ENCODE measurements at places on chromosomes 4 and X. TPM values are rescaled to one million over a fixed set of nuclear protein-coding genes. Genes with fewer than 3 reads are reported as not detected.

DNA sequence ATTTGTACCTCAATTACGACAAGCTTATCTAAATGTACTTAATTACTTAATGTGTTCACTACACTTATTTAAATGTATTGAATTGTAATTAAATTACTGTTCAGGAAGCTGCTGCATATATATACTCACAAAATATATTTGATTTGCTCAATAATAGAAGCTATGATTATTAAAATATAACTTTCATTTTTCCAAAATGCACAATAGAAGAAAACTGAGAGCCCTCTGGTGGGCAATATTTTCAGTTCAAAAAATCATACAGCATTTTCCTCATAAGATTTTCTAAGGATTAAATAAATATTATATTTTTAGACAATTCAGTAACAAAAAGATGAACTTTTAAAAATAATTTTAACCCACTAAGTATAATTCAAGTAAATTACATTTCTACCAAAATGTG lies 217.3 kb downstream of the DKK2 start:
- H3K4me1 ChIP-seq: no peaks in the 10 kb centered on the region
- H3K27ac ChIP-seq: no peak overlapping the region
- H3K4me3 ChIP-seq: no peak overlapping the region
- H3K36me3 ChIP-seq: no peaks in the 10 kb centered on the region

DNA sequence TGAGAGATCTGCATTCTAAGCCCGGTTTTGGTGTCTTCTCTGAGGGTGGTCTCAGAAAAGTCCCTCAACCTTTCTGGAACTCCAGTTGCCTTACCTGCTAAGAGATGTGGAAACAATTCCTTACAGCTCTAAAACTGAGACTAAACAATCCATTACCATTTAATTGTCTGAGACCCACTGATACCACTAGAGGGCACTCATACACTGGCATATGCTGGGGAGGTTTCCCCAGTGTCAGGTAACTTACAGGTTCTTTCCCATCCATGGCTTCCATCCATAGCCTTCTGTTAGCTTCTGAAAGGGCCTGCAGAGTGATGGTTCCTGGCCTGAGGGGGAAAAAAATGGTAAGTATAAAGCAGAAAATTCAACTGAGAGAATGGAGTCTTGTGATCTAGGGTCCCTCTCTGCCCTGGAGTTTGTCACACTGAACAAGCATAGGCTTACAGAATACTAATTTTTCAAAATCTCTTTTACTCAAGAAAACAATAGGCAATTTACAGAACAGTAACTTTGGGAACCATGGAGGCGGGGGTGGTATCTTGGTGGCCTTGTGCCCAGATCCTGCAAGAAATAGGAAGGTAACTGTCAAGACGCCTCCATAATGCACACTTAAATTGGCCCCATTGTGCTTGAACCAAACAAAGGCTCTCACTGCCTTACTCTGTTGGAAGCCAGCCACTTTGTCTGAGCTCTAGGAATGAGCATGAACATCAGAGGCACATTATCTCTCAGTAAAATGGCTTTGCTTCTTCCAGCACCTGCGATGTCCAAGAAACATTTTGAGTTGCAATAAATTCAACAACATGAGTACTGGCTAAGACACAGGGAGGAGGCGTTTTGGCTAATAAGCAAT lies 236.1 kb downstream of the OPHN1 start:
- no peaks in the 10 kb centered on the region for H3K36me3 ChIP-seq
- H3K27me3 ChIP-seq: no peaks in the 10 kb centered on the region
- no peaks in the 10 kb centered on the region for H3K4me1 ChIP-seq
- DNase-seq: no peak
- no peak overlapping the region for H3K27ac ChIP-seq

DNA sequence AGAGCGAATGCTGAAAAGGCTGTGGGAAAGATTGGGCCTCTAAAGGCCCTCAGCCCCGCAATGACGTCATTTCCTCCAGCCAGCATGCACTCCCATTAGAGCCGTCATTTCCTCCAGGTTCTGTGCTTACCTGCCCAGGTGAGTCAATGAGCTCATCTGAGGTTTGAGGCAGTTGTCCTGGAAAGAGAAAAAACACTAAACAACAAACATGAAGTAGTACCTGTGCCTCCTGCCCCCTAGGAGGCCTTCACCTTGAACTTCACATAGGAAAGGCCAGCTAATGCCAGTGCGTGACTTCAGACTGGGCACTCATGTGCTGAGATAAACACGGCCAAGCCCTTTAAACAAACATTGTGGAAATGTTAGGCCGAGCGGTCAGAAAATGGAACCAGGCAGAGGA lies 55.9 kb downstream of the FHDC1 start:
- H3K27ac ChIP-seq: no peak overlapping the region
- no peak overlapping the region for H3K4me3 ChIP-seq
- H3K27me3 ChIP-seq: no peaks in the 10 kb centered on the region
- no peaks in the 10 kb centered on the region for H3K4me1 ChIP-seq

DNA sequence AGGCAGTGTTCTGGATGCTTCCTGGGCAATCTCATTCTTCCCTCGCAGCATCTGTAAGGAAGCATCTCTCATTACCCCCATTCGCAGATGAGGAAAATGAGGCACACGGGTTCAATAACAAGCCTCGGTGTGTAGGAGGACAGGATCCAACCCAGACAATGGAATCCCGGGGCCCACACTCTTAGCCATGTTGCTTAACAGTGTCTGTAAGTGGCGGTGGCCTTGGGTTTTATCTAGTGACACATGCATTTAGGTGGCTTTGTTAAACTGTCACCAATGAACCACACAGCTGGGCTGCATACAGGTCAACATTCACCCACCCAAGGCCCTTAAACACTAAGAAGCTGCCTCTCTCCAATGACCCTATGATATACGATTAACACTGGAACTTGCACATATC lies 22.6 kb downstream of the RELL1 start:
- DNase-seq: no peak
- H3K4me3 ChIP-seq: no peak overlapping the region
- no peaks in the 10 kb centered on the region for H3K4me1 ChIP-seq
- no peak overlapping the region for H3K27ac ChIP-seq
- H3K36me3 ChIP-seq: no peaks in the 10 kb centered on the region
- no peaks in the 10 kb centered on the region for H3K27me3 ChIP-seq

- no peak overlapping the region for H3K4me3 ChIP-seq
- no peak overlapping the region for H3K27ac ChIP-seq
- no peak for DNase-seq
Measured at GRCh38 chr4:5973486-5974220, 44.6 kb downstream of the C4orf50 start.

DNA sequence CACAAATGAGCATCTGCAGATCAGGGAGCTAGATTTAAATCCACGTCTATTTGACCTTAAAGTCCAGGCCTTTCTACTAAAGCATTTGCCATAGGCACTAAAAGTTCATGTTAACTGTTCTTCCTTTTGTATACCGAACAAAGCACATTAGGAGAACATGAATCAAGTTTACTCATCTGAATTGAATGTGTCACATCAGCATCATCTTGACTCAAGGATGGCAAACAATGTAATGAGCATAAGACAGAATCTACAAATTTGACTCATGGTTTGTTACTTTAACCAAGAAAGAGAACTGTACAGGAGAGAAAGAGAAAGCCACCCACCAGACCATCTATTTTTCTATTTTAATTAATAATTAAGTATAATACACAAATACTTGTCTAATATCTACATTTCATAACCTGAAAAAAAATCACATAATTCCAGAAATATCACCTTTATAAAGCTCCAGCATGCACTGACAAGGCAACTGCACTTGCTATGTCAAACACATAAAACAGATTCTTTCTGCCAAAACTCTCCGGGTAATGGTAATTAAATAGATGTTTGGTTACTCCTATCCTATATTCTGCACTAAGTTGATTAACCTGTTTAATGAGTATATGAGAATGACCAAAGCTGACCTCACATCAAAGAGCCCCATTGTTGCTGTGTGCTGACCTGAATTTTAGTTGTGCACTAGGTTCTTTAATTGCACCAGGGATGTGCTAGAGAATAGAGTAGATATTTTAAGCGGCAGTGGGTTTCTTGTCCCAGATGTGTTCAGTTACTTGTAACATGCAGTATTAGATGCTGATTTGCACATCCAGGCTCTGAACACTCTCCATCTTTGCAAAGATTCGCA lies 42.5 kb upstream of the LEF1 start:
- H3K4me3 ChIP-seq: no peak overlapping the region
- no peaks in the 10 kb centered on the region for H3K36me3 ChIP-seq
- no peaks in the 10 kb centered on the region for H3K27me3 ChIP-seq
- DNase-seq: no peak

DNA sequence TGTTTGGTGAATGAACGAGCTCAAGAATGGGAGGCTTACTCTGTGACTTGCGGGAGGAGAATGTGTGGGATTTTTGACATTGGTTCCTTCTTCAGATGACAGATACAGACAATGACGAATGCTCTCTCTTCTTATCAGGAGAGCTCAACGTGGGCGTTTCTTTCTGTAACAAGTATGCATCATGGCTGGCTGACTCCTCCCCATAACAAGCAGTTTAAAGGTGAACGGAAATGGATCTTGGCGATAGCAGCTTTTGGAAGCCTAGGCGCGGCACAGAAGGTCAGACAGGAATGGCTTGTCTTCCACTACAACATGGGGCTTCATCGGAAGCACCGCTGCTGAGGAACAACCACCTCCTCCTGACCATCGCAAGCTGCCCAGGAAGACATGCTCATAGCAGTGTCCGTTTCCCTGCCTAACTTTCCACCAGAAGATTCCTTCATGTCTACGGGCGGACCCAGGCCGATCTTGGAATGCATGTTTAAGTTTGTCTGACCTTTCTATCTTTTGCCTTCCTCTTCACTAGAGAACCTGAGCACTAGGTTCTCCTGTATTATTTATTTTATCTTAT lies 18.3 kb upstream of the ACSL1 start:
- DNase-seq: no peak
- H3K4me3 ChIP-seq: no peak overlapping the region
- H3K27me3 ChIP-seq: no peaks in the 10 kb centered on the region
- H3K4me1 ChIP-seq: no peaks in the 10 kb centered on the region
- H3K36me3 ChIP-seq: no peaks in the 10 kb centered on the region

GRCh38 chr4:19577097-19577496 lies 674.6 kb upstream of the SLIT2 start:
- H3K4me1 ChIP-seq: no peaks in the 10 kb centered on the region
- H3K36me3 ChIP-seq: no peaks in the 10 kb centered on the region
- no peaks in the 10 kb centered on the region for H3K27me3 ChIP-seq
- no peak for DNase-seq
- H3K27ac ChIP-seq: no peak overlapping the region

DNA sequence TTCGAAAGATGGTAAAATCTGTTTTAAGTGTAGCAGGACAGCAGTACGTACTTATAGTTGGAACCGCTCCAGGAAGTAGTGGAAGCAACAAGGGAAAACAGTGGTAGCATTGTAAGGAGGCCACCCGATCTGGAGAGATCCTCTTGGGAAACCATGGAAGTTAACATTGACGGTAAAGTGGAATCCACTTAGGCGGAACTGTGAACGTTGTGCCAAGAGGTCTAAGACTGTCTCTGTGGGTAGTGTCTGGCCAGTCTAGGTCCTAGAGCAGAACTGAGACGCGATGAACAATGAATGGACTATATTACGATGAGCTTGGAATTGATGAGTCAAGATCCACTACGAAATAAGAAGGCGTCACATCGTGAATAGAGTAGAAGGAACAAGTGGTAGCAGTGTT lies 124.0 kb downstream of the TENM3 start:
- no peaks in the 10 kb centered on the region for H3K4me1 ChIP-seq
- no peaks in the 10 kb centered on the region for H3K27me3 ChIP-seq
- no peak overlapping the region for H3K27ac ChIP-seq
- no peak overlapping the region for H3K4me3 ChIP-seq
- DNase-seq: no peak

DNA sequence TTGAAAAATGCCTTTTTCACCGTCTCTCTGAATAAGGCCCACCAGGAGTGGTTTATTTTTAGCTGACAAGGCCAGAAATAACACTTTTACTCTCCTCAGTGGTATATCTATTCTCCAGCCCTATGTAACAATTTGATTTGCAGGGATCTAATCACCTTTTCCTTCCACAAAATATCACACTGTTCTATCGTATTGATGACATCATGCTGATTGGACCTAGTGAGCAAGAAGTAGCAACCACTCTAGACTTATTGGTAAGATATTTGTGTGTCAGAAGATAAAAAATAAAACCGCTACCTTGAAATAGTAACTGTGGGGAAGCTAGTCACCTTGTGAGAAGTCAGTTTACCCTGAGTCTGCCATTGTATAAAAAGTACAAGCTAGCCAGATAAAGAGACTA lies 27.7 kb downstream of the AGTR2 start:
- H3K36me3 ChIP-seq: no peaks in the 10 kb centered on the region
- H3K4me3 ChIP-seq: no peak overlapping the region

DNA sequence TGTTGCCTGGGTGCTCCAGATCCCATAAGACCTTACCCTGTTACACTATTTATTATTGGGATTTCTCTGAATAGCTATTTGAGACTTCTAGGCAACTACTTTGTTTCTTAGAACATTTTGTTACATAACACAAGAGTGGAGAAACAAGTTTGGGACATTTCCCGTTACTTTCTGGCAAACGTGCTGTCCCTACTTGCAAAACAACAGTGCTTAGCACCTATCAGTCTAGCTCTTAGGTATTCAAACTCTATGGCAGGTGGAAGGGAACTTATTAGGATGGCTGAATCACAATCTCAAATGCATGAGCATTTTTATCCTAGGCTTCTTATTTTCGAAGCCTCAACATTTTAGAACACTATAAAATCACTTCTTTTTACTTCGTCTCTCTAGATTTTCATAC lies 613.6 kb downstream of the DMD start:
- H3K27ac ChIP-seq: no peak overlapping the region
- H3K36me3 ChIP-seq: no peaks in the 10 kb centered on the region
- no peaks in the 10 kb centered on the region for H3K27me3 ChIP-seq

Gene AGTR2
- total RNA-seq: not detected

Gene RAB33B
- total RNA-seq: 14.9 TPM

Gene DCAF8L2
- total RNA-seq: not detected

Gene ZAR1
- total RNA-seq: not detected

All from right lobe of liver (tissue), 6 donors.